ENCODE measurements at places on chromosomes 3 and 15.

- no peak overlapping the region for H3K4me3 ChIP-seq
- DNase-seq: peak; percentile 5
- no peaks in the 10 kb centered on the region for H3K4me1 ChIP-seq
- no peaks in the 10 kb centered on the region for H3K36me3 ChIP-seq
- no peak overlapping the region for H3K27ac ChIP-seq
Observed at GRCh38 chr3:127665586-127665985, 7.2 kb upstream of the ABTB1 start.

DNA sequence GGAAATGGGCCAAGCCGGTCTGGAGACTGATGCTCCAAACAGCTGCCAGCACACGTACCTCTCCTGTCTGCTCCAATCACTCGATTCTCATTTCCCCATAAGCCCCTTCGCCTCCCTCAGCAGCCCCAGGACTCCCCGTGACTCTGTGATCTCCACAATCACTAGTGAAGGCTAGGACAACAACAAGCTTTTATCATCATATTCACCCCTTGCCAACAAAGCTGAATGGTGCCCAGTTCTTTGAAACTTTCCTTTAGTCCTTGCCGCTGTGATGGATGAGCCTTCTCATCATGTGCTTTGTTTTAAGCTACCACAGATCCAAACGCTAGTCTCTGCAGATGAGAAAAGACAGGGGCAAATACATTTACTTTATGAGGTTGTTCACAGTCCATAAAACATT is 242.0 kb downstream of the SV2B start:
- no peak overlapping the region for H3K4me3 ChIP-seq
- no peaks in the 10 kb centered on the region for H3K4me1 ChIP-seq
- H3K27ac ChIP-seq: no peak overlapping the region

DNA sequence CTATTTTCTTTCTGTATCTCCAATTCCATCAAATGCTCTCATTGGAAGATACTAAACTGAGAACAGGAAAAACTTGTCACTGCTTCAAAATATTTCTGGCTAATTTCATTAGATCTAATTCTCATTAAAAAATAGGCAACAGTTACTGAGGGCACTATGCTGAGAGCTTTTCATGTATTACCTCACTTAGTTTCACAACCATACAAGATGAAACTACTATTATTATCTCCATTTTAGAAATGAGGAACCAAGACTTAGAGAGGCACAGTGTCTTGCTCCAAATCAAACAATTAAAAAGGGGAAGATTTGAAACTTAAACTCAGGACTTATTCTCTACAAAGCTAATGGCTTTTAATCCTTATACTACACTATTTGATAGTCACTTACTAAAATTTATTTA is 7.2 kb upstream of the OTOL1 start:
- no peaks in the 10 kb centered on the region for H3K4me1 ChIP-seq
- peaks cover 5% of the 10 kb centered on the region for H3K27me3 ChIP-seq
- no peak overlapping the region for H3K4me3 ChIP-seq
- H3K27ac ChIP-seq: no peak overlapping the region

- H3K4me3 ChIP-seq: no peak overlapping the region
- H3K36me3 ChIP-seq: no peaks in the 10 kb centered on the region
- no peaks in the 10 kb centered on the region for H3K27me3 ChIP-seq
- no peak overlapping the region for H3K27ac ChIP-seq
- no peaks in the 10 kb centered on the region for H3K4me1 ChIP-seq
- no peak for DNase-seq
Observed at GRCh38 chr3:34947834-34948233, 691.5 kb upstream of the ARPP21 start.

DNA sequence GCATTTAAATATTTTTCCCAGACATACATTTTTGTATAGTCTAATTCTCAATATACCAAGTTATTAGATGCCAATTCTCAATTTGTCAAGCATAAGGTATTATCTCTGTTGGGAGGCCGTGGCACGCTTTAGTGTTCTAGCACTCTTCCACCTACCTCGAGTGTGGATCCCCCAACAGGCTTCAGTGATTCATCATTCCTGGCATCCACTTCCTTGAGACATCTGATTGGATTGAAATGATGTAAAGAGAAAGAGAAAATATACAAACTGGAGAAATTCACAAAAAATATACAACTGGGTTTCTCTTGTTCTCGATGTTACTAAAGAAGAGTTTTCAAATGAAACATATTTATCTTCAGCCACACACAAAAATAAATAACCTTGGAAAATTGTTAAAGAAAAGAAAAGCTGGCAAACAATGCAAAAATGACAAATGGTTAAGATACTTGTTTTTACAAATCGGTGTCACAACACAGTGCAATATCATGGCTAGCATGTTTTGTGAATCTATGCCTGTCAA is 218.0 kb upstream of the CDIN1 start:
- no peak overlapping the region for H3K4me3 ChIP-seq
- no peak overlapping the region for H3K27ac ChIP-seq
- H3K27me3 ChIP-seq: no peaks in the 10 kb centered on the region
- H3K4me1 ChIP-seq: no peaks in the 10 kb centered on the region

- peaks cover 63% of the 10 kb centered on the region for H3K27me3 ChIP-seq
- H3K36me3 ChIP-seq: no peaks in the 10 kb centered on the region
- DNase-seq: no peak
- no peak within 1 kb of the TSS for H3K27ac ChIP-seq
- peaks cover 10% of the 10 kb centered on the region for H3K4me1 ChIP-seq
Observed at GRCh38 chr15:78340231-78341056, at the start of gene CRABP1. TSS of gene CRABP1 (plus strand) at chr15:78340353. CDS start at chr15:78340429, 76 bp downstream.

DNA sequence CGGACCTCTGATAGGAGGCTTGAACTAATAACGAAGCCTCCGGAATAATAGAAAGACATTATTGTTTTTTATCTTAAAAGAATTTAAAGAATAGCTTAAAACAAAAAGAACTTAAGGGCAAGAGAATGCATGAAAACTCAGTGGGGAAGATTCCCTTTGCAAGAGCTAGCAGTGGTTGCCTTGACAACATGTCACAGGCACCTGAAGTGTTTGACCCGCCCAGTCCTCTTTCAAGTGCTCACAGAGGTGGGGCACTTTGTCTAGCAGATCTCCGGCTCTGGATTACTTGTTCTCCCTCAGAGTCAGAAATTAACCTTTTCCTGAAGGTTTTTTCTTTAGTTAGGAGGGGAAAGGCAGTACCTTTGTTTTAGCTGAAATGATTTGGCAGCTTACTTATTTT is 37.8 kb downstream of the LARS2 start:
- H3K36me3 ChIP-seq: peaks cover 5% of the 10 kb centered on the region
- no peak overlapping the region for H3K4me3 ChIP-seq
- no peak overlapping the region for H3K27ac ChIP-seq
- H3K4me1 ChIP-seq: no peaks in the 10 kb centered on the region

- H3K27ac ChIP-seq: no peak overlapping the region
- H3K4me3 ChIP-seq: no peak overlapping the region
- H3K27me3 ChIP-seq: peaks cover 8% of the 10 kb centered on the region
- no peaks in the 10 kb centered on the region for H3K4me1 ChIP-seq
- no peak for DNase-seq
- H3K36me3 ChIP-seq: no peaks in the 10 kb centered on the region
Observed at GRCh38 chr3:171908731-171909130, 65.6 kb downstream of the TMEM212 start.

Measured in activated CD4-positive, alpha-beta memory T cell treated with anti-CD3 and anti-CD28 coated beads, Interleukin-2, amount 10 ng/mL, durations not matched to agents 7 days and 5 days (primary cell).